NCI-H345 (cell line): ENCODE measurements at places on chromosomes 13 and 19.

DNA sequence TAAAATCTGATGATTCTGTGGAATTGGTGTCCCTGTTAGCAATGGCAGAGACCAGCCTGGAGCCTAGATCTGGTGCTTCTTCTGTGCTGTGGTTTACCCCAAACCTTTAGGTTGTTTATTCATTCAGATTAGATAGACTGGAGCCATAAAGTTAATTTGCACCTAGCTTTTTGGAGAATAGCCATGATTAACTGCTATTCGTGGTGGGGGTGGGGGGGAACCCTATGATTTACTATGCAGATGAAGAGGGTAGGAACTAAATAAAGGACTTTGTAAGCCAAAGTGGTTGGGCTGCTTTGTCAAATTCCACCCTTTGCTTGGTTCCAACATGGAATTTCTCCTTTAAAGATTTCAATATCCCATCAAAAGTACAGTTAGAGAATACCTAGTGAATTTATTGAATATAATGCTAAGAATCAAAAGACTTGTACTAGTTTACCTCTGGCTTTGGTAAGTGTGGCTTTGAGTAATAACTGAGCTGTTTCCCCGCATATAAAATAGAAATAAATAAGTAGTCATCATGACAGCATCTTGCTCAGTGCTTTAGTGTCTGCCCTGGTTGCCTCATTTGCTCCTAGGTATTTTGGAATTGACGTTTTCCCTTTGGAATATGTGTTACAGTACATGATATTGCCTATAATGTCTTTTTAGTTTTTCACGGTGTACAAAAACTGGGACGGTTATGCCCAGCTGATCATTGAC, 27.6 kb downstream of the SKA3 start:
- DNase-seq: no peak

DNA sequence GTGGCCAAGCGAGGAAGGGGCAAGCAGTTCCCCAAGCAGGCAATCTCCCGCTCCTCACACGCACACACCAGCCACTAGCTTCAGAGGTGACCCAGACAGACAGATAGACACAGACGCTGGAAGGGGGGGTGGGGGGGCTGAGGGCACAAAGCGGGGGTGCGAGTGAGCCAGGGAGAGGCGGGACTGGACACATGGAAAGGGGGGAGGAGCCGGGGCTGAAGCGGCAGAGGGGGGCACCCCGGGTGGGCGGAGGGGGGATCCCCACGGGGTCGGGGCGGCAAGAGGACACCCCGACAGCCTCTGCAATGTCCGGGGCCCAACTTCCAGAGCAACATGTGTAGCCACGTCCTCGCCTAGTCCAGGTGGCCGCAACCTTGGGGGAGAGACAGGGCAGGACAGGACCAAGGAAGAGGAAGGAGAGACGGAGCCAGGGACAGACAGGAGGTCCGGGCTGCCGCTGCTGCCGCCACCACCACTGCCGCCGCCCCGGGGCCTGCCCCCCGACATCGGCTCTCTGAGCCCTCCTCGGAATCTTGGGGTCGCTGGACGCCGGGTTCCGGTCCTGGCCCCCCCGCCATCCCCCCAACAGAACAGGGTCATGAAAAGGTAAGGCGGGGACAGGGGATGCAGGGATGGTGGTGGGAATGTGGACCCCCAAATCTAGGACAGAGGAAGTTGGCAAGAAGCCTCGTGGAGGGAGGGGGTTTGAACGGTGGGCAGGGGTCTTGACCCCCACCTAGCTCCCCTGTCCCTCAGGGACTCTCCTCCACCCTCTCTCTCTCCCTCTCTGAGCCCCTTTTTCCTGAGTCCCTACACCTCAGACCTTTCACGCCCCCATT, 1.1 kb downstream of the GRIN2D start:
- DNase-seq: no peak

GRCh38 chr13:74929436-74929835, 552.5 kb downstream of the TBC1D4 start:
- DNase-seq: no peak

DNA sequence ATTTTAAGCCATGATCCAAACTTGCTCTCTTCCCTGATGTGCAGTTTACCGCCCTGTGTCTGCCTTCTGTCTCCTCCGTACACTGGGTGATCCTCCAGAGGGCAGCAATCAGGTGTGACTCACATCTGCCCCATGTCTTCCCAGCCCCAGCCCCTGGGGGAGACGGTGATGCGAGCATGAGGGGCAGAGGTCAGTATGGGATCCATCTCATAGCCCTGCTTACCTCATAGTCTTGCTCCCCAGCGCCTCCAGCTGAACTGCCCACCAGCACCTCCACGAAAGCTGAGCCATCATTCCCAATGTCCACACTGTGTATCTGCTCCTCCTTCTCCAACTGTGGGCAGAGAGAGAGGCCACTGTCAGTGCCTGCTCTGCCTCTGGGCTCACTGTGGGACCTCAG, 14.6 kb downstream of the XRCC1 start:
- DNase-seq: no peak

- DNase-seq: no peak
Measured at GRCh38 chr19:15048885-15049541, at the start of gene CASP14. TSS of gene CASP14 (plus strand) at chr19:15049480. CDS start at chr19:15052252, 2,772 bp downstream.

GRCh38 chr19:44666852-44667556, 4.3 kb upstream of the CEACAM19 start:
- DNase-seq: no peak

- no peak for DNase-seq
Measured at GRCh38 chr13:25843692-25844091, 208.1 kb downstream of the SHISA2 start.

DNA sequence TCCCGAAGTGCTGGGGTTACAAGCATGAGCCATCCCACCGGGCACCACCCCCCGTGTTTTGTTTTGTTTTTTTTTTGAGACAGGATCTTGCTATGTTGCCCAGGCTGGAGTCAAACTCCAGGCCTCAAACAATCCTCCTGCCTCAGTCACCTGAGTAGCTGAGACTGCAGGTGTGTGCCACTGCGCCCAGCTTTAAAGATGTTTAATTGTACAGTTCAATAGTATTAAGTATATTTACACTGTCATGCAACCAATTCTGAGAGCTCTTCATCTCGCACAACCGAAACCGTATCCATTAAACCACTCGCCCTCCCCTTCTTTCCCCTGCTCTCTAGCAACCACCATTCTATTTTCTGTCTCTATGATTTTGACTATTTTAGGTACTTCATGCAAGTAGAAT, 15.6 kb downstream of the NUCB1 start:
- peak; percentile 80 for DNase-seq

DNA sequence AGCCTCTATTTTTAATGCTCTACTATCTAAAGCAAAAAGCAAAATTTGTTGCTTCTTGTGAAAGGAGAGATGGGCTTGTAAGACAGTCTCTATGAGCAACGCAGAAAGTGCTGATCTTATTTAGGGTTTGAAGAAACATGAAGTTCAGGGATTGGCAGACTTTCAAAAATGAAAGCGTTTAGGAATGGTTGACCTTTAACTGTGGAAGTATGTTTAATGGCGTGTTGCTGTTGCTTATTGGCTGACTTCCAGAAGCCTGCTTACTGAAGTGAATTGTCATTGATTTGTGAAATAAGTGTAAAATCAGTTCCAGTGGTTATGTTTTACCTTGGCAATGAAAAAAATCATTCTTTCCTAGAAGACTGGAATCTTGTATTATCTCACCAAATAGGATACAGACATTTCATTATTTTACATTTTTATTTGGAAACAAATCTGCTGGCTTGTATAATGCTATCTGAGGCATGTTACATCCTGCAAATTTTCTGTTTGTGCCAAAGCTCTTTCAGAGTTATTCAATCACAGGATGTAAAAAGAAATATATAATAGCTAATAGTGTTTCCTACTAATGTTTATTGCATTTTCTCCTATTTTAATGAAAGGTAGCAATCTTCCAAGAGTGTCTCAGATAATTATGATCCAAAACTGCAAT, 221.3 kb upstream of the SLITRK6 start:
- peak; percentile 28 for DNase-seq

DNA sequence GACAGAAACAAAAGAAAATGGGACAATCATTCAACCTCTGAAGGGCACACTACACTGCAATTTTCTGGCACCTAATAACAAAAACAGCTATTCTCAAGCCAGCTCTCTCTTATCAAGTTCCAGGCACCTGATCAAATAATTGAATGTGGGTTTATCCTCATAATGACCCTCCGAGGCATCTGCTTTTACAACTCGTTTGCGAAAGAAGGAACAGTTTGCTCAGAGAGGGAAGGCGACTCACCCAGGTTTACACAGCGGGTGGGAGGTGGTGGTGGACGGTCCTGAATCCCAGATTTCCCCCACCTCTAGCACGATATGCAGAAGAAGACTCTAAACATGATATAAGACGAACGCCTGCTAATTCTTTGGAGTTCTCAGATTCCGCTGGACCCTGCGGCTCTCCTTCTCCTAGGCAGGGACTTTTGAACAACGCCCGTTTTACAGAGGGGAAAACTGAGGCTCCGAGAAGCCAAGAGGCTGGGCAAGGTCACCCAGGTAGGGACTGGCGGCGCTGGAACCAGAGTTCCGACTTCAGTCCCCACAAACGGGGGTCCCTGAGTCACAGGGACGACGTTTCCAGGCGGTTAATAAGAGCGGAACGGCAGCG, 641 bp downstream of the SGTA start:
- DNase-seq: no peak

GRCh38 chr19:56141417-56141993, 418 bp downstream of the ZNF444 start:
- no peak for DNase-seq

DNA sequence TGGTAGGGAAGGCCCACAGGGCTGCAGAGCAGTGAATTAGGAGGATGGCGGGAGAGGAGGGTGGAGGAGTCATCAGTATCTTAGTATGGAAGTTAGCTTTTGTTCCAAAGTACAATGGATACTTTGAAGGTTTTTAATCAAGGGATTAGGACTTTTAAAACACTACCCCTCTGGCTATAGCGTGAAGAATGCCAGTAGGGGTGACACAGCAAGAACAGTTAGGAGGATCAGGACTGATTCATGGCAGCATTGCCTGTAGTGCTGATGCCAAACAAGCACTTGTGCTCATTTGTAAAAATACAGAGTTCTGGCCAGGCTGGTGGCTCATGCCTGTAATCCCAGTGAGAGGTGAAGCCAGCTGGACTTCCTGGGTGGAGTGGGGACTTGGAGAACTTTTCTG, 46.2 kb downstream of the SKA3 start:
- no peak for DNase-seq

DNA sequence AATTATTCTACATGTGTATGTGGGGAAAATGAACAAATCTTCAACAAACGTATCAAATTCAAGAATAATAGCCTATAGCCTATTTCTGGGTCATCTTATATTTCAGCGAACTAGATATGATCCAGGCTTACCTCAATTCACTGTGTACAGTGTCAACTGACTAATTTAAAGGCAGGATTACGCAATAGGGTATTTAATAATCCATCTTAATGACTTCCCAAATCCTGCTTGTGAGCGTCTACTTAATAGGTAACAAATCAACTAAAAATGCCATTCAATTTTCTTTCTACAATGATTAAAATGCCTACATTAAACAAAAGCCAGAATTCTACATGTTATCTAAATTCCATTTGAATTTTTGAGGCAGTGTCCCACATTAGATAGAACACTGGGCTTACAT, 67.0 kb downstream of the USP12 start:
- no peak for DNase-seq

GRCh38 chr13:101489643-101490405, 37.3 kb downstream of the ITGBL1 start:
- DNase-seq: no peak

- DNase-seq: no peak
Measured at GRCh38 chr19:16359074-16359473, 34.4 kb downstream of the KLF2 start.

DNA sequence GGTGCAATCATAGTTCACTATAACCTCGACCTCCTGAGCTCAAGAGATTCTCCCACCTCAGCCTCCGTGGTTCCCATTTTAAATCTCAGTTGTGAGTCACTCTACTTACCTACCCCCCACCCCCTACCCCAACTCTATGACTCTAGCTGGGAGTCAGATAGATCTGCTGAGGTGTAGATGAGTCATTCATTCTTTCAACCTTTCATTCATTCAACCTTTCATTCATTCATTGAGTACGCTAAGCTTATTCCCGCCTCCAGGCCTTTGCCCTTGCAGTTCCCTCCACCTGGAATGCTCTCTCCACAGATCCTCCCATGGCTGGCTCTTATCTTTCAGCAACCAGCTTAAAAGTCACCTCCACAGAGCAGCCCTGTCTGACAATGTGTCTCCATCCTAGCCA, 1.1 kb upstream of the MAST1 start:
- DNase-seq: no peak

- no peak for DNase-seq
Measured at GRCh38 chr13:78305171-78305570, 298.2 kb downstream of the POU4F1 start.
